ENCODE measurements at places on chromosomes 13 and 19.

DNA sequence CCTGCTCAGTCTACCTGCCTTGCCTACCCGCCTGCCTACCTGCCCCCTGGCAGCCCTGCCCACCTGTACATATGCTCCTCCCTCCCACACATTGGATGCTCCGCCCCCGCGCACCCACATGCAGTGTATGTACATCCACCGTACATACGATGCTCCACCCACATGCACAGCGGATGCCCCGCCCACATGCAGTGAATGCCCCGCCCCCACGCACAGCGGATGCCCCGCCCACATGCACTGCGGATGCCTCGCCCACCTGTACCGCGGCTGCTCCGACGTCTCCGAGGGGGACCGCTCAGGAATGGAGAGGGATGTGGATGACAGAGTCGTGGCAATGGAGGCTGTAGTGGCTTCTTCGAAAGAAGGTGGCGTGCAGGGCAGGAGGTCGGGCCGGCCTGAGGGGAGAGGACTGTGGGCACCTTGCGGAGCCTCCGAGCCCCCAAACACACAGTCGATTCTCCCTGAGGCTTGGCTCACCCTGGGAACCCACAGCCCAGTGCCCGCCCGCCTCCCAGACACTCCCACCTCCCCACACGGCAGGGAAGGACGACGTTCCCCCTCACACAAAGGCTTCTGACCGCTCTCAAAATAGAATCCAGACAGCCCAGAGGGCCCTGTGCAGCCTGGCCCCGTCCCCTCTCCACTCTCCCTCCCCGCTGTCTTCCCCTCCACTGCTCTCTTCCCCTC, 16.5 kb upstream of the CACTIN start:
- DNase-seq: no peak

GRCh38 chr13:91132786-91133185, 214.7 kb upstream of the MIR17HG start:
- DNase-seq: no peak

DNA sequence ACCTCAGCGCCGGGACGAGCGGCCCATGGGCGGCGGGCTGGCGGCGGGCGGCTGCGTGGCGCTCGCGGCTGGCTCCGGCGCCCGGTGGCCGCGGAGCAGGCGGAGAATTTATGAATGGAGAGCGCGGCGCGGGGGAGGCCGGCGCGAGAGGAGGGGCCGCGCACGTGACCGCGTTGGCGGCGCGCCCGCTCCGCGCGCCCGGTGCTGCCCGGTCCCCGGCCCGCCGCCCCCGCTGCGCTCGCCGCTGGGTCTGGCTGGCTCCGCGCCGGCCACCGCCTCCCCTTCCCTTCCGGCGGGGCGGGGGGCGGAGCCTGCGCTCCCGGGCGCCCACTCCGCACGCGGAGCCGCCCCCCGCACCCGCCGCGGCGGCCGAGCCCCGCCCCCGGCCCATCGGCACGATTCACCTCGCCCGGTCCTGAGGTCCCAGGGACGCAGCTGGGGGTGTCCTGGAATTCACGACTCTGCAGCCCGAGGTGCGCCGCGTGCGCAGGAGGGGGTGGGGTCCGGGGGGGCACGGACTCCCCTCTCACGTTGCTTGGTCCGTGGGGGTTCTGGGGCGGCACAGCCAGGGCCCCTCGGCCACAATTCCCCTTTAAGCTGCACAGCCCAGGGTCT, at the start of gene CBARP:
Gene CBARP (minus strand): TSS at position 252 of the 615 bp plus-strand sequence. CDS start 1,905 bp downstream, outside the sequence.
- DNase-seq: no peak

- DNase-seq: no peak
Measured at GRCh38 chr13:42021851-42022250, 26.6 kb upstream of the DGKH start.

DNA sequence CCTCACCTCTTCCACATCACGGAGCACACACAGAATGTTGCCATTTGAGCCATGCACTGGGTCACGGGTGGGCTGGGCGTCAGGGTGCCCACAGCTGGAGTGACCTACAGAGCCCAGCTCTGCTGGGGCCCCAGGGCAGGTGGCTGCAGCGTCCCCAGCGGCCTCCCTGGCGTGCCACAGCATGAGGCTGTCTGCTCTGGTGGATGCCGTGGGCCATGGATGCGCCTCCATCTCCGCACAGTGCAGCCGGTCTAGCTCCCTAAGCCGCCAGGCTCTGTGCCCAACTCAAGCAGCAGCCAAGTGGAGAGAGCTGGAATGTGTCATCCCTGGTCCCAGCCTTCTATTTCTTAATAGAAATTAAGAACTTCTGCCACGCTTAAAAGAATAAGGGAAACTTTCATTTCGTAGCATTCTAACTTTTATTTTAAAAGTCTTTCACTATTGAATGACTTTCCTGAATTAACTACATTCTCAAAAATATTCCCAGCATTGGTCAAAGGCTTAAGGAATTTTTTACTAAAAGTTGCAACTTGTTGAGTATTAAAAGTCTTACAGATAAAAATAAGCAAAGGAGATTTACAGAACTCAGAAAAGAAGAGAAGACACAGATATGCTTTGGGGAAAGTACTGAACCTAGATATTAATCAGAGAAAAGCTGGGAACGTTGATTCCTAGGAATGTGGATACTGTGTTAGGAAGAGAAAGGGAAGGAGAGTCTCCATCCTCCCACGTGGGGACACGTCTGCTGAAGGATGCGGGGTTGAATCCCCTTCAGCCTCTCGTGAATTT, 59.3 kb downstream of the ATP11A start:
- no peak for DNase-seq

DNA sequence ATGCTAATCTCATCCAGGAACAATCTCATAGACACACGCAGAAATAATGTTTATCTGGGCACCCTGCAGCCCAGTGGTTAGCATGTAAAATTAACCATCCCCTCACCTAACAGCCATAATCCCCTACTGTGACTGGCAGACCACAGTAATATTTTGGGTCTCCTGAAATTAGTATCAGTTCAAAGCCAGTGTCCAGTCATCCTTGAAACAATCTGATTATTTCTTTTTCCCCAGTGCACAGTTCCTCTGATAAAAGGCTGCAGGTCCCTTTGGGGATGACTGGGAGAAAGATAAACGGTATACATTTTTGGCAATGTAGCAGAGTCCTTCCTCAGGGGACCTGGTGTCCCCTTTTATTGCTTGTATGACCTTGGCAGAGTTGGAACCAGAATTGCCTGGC, 50.4 kb upstream of the CYSLTR2 start:
- no peak for DNase-seq

- DNase-seq: no peak
Measured at GRCh38 chr13:30864433-30865122, 41.5 kb upstream of the MEDAG start.

GRCh38 chr13:53411463-53411862, 382.9 kb downstream of the OLFM4 start:
- DNase-seq: no peak

- DNase-seq: no peak
Measured at GRCh38 chr19:27796073-27796472, 1416.9 kb downstream of the UQCRFS1 start.

DNA sequence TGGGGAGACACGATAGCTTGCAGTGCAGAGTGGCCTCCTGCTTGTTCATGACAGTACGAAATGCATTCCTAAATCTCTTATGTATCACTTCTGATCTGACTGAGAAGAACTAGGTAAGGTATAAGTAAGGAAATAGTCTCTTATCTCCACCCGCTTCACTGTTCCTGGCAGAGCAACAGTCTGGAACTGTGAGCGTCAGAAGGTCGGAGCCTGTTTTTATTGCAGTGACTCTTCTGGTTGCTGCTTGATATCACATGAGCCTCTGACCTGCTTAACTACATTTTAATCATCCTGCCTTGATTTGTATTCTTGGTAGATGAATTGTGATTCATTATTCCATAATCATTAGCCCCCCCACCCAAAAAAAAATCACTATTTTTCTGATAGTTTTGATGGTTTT, 69.0 kb downstream of the COL4A2 start:
- no peak for DNase-seq

DNA sequence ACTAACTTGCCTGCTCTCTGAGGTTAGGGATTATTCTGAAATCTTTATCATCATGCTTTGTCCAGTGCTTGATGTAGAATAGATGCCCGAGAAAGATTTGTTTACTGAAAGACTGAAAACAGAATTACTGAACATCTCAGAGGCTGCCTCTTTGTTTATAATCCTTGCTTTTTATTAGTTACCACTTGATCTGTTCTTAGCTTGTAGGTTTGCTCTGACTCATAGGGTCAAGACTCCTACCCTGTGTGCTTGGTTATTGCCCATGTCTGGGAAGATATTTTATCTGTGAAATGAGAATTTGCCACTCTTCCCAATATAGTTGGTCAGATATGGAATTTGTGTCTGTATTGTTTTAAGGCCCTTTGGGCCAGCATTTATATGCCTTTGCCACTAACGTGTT, 675.3 kb downstream of the DIAPH3 start:
- no peak for DNase-seq

GRCh38 chr19:44093931-44094765, at the start of gene ZNF224:
ZNF224 (plus strand) TSS chr19:44094361; CDS start chr19:44097874, 3,513 bp downstream.
- DNase-seq: peak; percentile 85

DNA sequence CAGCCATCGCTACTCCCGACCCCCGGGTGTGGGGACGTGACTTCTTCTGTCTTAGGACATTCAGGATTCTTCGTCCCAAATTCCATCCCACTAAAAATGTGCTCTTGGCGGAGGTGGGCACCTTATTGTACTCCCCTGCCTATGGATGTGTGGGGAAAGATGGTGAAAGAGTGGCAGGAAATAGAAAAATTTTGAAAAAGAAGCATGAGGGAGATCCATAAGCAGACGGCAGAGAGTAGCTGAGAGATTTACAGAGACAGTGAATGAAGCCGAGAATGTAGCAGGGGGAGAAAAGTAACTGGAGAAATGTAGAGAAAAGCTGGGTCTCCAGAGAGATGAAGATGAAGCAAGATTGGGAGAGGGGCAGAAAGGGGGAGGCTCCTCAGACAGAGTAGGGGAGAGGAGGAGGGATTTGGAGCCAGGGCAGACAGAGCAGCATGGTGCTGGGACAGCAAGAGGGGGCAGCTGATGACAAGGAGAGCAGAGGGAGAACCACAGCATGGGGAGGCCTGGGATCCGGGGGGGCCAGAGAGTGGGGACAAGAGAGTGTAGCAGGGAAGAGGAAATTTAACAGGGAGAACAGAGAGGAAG, 843 bp downstream of the ZNF610 start:
- DNase-seq: no peak

DNA sequence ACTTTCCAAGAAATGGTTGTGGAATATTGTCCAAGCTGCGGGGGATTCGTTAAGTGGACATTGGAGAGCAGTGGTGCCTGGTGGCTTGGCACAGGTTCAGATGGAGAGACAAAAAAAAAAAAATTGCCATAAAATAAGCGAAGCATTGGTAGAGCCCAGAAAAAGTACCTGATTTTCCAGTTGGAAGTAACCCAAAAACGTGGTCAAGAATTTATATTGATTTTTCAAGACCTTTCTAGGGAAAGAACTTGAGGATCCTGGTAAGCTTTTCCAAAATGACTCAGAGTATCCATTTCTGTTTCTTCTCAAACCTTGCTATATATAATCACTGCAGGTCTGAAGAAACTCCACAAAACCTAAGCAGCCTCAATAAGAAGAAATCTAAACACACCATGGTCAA, 94.6 kb downstream of the ING1 start:
- DNase-seq: no peak

DNA sequence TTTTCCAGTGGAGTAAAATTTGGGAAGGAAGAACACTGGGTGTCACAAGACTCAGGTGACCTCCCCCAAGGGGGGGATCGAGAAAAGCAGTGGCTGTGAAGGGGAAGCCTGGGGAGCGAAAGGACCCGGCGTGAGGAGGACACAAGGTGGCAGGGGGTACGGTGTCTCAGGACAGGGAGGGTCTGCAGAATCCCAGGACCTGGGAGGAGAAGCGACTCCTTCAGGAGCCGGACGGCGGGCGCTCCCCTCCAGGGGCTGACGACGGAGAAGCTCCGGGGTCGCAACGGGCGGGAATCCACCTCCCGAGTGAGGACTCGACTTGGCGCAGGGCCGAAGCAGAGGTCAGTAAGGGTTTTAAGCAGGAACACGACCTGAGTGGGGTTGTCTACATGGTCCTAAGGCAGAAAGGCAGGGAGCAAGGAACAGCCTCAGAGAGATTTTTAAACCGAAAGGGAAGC, 529 bp downstream of the ZNF836 start:
- no peak for DNase-seq

DNA sequence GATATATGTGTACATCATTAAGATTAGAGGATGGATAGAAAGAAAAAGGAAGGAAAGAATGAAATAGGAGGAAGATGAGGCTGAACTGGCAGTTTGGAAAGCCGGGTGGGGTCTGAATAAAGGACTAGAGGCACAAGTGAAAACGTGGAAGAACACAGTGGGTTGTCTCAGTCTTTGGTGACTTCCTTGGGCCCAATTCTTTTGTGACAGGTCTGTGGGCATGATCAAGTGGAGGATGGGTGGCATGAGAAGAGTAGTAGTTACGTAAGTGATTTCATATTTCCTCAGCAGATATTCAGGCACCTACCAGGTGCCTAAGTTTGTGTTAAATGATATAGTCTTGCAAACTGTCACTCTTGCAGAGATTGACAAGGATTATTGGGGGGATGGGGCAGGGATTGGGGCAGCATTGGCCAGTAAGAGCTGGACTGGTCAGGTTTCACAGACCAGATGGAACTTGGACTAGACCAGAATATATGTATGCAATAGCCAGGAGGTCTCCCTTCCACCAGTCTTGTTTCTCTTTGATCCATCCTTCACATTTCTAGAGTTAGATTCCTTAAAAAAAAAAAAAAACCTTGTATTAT, 2.7 kb downstream of the TPP2 start:
- no peak for DNase-seq

- DNase-seq: no peak
Measured at GRCh38 chr13:92734545-92734944, 492.1 kb upstream of the GPC6 start.

DNA sequence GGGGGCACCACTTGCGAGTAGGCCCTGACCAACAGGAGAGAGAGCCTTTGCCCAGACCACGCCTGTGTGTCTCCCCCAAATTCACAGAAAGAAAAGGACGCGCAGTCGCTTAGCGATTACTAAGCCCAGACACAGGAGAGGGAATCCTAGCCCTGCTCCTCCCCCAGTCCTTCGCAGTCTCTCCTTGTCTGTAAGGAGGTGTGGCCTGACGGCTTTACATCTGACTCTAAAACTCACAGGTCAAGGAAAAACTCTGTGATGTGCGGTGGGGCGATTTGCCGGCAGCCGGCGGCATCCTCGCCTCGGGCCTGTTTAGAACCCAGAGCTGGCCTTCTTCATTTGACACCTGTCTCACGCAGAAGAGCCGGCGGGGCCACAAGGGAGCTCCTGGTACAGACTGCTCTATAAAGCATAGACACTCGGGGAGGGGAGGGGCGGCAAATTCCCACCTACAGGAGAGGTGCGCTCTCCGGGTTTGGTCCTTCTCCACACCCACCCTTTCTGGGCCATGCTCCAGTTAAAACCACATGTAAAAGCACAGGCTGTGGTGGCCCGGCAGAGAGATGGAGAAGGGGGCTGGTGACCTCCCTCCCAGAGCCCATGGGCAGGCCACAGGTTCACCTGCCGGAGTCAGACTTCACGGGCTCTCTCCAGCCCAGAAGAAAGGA, 17.8 kb downstream of the GPR12 start:
- DNase-seq: no peak

- DNase-seq: no peak
Measured at GRCh38 chr19:28731577-28731976, 481.4 kb downstream of the UQCRFS1 start.

Data from left renal pelvis (tissue), 4 donors.